ENCODE measurements at places on chromosomes 12 and 14. TPM values are rescaled to one million over a fixed set of nuclear protein-coding genes. Genes with fewer than 3 reads are reported as not detected.
A peak's percentile ranks its signal among the peaks of the same experiment; 100 is the strongest.

Gene CD69
- polyA plus RNA-seq: 4.1 TPM

Gene ANKRD13A
- 27.5 TPM for polyA plus RNA-seq

DNA sequence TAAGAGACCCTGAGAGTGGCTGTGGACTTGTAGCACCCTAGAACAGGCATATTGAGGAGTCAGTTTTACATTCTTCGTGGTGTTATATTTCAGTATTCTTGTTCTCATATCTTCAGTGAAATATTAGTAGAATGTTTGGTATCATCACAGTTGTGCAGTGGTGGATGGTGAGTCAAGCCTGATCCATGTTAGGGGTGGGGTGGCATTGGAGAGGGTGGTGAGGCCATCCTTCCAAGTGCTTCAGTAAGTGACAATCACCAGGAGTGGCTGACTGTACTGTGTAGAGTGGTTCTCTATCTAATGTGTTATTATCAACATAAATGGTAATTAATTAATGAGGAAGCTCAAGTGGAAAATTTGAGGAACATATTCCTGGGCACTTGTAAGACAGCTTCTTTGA, 197.7 kb upstream of the SLC16A7 start:
- no peak for DNase-seq

DNA sequence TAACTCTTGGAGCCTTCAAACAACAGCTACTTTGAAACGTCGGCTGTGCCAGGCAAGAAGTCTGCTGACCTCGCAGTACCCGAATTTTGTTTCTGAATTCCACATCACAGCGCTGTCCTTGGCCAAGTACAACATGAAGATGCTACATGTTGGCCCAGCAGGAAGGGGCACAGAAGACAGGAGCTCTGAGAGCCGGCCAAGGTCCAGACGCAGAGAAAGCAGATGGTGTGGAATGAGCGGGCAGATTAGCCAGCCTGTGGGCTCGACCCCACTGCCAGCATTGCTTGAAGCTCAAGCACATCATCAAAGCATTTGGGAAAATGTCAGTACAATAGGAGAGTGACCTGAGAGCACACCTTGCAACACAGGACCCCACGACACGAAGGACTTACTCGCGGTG, 64.5 kb downstream of the FZD10 start:
- no peak for DNase-seq

DNA sequence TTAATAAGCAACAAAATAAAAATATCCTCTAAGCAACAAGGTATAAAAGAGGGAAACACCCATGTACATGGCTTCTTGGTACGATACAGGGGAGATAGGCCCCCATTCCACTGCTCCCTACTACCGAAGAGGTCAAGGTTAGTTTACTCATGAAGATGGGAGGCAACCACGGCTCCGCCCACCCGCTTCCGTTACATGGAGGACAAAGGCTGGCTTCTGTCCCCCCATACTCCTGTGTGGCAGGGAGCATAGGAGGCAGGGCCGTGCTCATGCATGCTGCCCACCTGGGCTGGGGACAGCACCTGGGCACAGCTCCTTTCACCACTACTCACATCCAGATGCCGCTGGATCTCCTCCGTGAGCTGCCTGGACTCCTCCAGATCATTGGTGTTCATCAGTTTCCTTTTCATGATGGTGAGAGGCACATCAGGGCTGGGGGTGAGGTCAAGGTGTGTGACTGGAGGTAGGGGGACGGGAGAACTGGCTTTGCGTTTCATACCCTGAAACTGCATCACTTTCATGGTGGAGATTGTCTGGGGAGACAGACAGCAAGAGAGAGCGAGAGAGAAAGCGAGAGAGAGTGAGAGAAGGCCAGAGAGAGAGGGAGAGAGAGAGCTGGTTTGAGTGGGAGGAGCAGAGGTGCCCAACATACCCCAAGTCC, 39.0 kb downstream of the LGMN start:
- DNase-seq: no peak

DNA sequence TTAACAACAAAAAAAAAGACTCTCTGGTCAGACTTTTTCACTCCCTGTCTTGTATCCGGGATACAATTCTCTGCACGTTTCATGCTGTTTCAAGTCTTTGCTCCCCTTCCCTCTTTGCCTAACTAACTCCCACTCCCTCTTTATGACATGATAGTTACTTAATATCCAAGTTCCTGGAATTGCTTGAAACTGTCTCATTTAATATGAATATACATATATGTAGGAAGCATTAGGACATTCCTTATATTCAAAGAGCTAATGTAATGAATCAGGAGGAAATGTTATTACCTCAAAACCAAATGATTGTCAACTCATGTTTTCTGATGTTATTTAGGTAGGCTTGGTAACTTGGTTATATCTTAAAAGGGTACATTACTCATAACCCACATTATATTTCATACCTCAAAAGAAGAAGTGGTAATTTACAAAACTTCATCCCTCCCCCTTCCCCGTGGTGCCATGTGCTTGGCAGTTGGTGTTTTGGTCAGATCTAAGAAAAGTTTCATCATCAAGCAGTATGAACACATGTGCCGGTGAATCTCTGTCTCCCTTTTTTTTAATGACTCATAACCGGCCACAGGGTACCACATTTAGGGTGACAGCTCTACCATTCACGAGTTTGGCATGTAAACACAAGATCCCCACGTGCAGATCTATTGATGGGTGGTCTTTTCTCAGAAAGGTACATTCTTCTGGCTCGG, 56.5 kb downstream of the HCAR2 start:
- DNase-seq: no peak

- no peak for DNase-seq
Observed at GRCh38 chr14:102911991-102912761, 10.3 kb upstream of the AMN start.

GRCh38 chr12:54387114-54387467, 2.6 kb upstream of the ZNF385A start:
- no peak for DNase-seq

GRCh38 chr12:39586816-39587215, 32.8 kb downstream of the ABCD2 start:
- DNase-seq: no peak

DNA sequence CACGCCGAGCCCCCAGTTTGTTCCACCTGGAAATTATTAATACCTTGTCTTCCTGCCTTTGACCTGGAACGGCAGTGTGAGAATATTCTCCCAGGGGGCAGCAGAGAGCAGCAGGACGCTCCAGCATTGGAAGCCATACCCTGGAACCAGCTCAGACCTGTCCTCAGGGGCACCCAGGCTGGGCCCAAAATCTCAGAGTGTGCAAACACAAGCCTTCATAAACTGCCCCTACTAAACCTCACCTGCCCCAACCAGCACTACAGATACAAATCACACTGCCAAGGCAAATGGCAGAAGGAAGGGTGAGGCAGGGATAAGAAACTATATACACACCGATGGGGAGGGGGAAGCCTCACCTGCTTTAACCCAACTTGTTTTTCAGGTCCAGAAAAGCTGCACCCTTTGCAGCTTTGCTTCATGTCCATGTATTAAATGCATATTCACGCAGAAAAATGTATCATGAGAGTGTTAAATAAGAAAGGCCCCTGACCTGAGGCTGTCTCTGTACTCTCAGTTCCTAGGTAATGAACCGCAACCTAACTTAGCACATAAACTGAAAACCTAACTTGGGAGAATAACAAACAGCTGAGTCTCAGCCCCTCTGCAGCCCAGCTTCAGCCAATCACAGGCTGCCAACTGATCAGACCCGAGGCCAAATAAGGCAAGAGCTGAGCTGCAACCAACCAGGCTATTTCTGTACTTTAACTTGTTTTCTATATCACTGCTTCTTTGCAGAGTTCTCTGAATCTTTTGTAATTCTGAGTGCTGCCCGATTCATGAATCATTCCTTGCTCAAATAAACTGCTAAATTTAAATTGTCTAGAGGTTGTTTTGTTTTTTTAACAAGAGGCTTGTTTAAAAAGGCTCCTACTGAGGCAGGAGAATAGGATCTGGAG, 130.1 kb downstream of the SPTSSA start:
- peak; percentile 65 for DNase-seq

DNA sequence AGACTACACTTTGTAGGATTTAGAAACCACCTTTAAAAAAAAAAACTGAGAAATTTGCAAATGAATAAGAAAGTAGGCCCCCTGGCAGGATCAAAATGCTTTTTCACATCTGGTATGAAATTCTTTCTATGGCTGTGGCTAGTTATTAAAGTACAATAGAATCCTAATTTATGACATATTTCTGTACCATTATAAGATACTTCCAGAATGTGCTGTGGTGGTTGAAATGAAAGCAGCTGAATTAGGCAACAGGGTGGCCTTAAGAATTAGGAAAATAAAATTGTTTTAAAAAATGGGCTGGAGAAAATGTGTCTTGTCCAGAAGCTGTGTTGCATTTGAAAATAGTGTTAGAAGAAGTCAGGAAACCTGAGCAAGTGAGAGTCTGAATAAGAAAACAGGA, 85.9 kb upstream of the PDE3A start:
- DNase-seq: no peak

DNA sequence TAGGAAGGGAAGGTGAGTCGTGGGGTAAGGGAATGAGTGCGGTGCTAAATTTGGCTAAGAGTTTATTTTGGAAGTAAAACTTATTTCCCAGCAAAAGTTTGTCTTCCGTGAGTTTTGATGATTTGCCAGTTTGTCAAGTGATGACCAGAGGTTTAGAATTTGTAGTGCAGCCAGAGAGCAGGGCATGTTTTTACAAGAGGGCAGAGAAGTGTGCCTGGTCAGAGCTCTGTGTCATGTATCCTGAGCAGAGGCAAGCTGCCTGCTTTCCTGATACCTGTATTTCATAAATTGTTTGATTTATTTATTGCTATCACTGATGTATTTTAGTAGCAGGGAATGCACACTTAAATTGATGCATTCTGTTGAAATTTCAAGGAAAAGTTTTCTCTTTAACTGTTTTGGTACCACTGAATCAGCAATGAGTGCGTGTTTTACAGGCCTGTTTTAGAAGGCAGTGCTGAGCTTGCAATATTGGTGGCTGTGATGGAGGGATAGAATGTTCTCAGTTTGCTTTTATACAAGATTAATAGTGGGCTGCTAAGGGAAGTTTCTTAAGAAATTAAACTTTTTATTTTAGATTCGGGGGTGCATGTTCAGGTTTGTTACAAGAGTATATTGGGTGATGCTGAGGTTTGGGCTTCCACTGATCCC, 19.7 kb upstream of the RD3L start:
- DNase-seq: no peak

GRCh38 chr12:130070126-130070611, 92.1 kb upstream of the FZD10 start:
- DNase-seq: peak; percentile 21

Data from small intestine (tissue), 16 donors.